ENCODE measurements at places on chromosomes 2 and 18.

DNA sequence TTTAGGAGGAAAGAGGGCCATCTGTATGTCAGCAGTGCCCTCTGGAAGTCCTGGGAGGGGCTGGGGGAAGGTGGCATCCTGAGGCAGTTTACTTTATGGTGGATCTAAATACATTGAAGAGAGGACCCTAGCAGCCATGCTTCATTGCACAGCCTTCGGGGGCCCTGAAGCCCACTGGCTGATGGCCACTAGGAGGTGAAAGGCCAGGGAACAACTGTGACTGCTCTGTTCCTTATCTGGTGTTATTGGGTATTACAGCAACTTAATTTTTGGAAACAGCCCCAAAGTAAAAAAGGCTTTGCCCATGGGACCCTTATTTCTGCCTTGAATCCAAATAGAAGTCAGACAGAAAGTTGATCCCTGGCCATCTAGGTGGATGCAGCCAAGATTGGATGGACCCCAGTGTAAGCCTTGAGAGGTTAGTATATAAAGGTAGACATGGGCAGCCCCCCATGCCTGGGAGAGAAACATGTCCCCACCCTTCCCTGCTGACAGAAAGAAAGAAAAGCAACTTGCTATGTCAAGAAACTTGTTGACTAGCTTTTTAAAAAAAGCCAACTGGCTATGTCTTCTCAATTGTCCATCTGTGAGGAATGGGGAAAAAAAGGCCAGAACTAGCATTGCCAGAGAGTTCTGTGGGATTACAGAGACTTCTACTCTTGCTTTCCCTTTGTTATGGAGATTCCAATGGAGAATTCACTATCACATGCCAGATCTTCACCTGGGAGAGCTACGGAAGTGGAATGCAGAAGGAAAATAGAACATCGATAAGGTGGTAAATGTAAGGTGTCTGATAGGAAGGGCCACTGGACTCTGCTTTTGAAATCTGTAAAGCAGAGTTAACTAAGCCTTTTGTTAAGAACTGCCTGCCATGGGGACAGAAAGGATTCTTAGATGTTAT, 58.6 kb upstream of the OSR1 start:
- peaks cover 16% of the 10 kb centered on the region for H3K27me3 ChIP-seq
- DNase-seq, result no peak
- no peaks in the 10 kb centered on the region for H3K4me1 ChIP-seq
- no peak overlapping the region for H3K27ac ChIP-seq

- H3K4me1 ChIP-seq, result no peaks in the 10 kb centered on the region
- DNase-seq, result no peak
- H3K27me3 ChIP-seq, result no peaks in the 10 kb centered on the region
- no peak overlapping the region for H3K27ac ChIP-seq
- H3K4me3 ChIP-seq, result no peak overlapping the region
Measured at GRCh38 chr2:237361194-237362004, 52.6 kb downstream of the COL6A3 start.

- H3K4me1 ChIP-seq, result no peaks in the 10 kb centered on the region
- no peaks in the 10 kb centered on the region for H3K36me3 ChIP-seq
- no peak overlapping the region for H3K4me3 ChIP-seq
Measured at GRCh38 chr2:26650713-26651469, 9.7 kb upstream of the CIB4 start.

- H3K4me3 ChIP-seq, result peak overlapping the region; percentile 70
- peak; percentile 86 for DNase-seq
- peaks cover 2% of the 10 kb centered on the region for H3K36me3 ChIP-seq
- peak overlapping the region; percentile 88 for H3K27ac ChIP-seq
Measured at GRCh38 chr2:42102024-42102590, 54.3 kb downstream of the PKDCC start.

GRCh38 chr18:5058768-5059695, 138.0 kb downstream of the AKAIN1 start:
- peaks cover 5% of the 10 kb centered on the region for H3K27me3 ChIP-seq
- peak overlapping the region; percentile 2 for H3K27ac ChIP-seq
- DNase-seq, result peak; percentile 62
- peaks cover 20% of the 10 kb centered on the region for H3K4me1 ChIP-seq
- H3K36me3 ChIP-seq, result no peaks in the 10 kb centered on the region

- H3K36me3 ChIP-seq, result peaks cover 37% of the 10 kb centered on the region
- no peaks in the 10 kb centered on the region for H3K27me3 ChIP-seq
- no peak overlapping the region for H3K4me3 ChIP-seq
- DNase-seq, result no peak
- H3K4me1 ChIP-seq, result peaks cover 88% of the 10 kb centered on the region
- peak overlapping the region; percentile 58 for H3K27ac ChIP-seq
Measured at GRCh38 chr2:68749345-68749744, 14.7 kb downstream of the ARHGAP25 start.

GRCh38 chr2:8572712-8573233, 109.1 kb upstream of the ID2 start:
- no peak overlapping the region for H3K27ac ChIP-seq
- H3K4me3 ChIP-seq, result no peak overlapping the region
- peaks cover 35% of the 10 kb centered on the region for H3K4me1 ChIP-seq
- no peaks in the 10 kb centered on the region for H3K36me3 ChIP-seq
- no peak for DNase-seq

DNA sequence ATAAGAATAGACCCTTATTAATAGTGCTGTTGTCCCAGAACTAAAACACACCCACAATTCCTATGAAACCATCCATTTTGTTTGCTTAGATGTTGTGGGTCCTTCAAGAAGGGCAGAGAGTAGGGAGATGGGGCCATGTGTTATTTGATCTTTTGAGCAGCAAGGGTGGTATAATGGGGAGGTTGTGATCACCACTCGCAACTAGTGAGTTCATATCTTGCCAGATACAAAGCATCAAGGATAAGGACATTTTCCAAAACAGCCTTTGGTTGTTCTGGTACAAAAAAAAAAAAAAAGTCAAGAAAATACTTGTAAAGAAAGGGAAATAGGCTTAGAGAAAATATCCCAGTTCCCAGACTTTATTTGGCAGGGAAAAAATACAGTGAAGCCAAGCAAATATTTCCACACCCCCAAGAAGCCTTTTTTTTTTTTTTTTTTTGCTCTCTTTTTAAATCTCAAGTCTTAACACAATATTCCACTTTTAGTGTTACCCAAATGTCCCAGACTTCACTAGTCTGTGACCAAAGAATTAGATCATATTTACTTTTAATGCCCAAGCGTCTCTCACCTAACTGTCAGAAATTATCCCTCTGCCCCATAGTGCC, 54.1 kb downstream of the ANTXR1 start:
- no peaks in the 10 kb centered on the region for H3K36me3 ChIP-seq
- DNase-seq, result no peak
- H3K27ac ChIP-seq, result no peak overlapping the region
- H3K27me3 ChIP-seq, result peaks cover 5% of the 10 kb centered on the region
- H3K4me1 ChIP-seq, result no peaks in the 10 kb centered on the region

DNA sequence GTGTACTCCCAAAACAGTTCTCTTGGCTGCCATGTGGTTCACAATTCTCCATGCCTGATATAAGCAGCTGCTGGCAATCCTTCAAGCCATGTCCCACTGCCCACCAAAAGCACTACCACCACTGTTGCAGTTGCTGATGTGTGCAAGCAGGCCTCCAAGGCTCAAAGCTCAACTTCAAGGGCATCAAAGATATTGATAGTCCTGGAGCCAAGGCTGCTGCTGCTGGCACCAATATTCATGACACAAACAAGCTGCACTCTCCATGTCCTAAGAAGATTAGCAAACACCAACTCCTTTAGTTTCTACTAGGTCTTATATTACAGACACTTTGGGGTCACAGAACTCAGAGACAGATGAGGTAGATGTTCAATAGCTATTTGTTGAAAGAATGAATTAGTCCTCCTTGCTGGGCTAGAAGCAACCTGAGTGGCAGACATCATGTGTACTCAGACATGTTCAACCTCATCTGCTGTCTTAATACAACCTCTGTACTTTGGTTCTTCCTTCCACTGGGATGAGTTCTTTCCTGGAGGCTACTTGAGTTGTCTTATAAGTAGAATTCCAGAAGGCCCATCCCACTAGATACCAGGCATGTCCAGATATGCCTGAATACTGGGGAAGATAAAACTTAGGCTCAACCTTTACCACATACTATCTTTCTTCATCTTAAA, 104.5 kb upstream of the UGP2 start:
- no peaks in the 10 kb centered on the region for H3K27me3 ChIP-seq
- H3K36me3 ChIP-seq, result no peaks in the 10 kb centered on the region
- H3K27ac ChIP-seq, result no peak overlapping the region
- no peak for DNase-seq

DNA sequence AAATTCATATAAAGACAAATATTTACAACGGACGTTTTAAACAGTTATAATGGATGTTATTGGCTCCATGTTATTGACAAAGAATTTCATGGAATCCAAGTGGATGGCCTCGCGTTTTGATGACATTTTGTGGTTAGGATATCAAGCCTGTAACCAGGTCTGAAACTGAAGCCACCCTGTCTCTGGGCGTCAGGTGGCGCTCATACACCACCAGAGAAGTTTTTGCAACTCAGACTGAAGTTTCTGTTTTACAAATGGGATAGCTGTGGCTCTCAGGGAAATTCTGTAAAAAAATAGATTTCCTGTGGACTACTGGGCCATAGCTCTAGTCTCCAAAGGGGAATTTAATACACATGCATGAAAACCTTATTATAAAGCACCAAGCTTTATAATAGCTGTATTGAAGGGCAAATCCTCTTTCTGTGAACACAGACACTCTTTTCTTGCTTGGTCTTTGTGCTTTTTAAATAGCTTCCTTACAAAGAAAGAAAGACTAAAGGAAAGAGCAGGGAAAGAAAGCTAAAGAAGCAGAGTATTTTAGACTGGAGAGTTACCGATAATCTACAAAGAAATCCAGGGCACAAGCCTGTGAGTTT, 86.7 kb downstream of the C18orf54 start:
- H3K4me3 ChIP-seq, result no peak overlapping the region
- DNase-seq, result peak; percentile 67
- H3K4me1 ChIP-seq, result no peaks in the 10 kb centered on the region
- no peak overlapping the region for H3K27ac ChIP-seq

GRCh38 chr2:867296-867695, 83.4 kb upstream of the SNTG2 start:
- H3K27ac ChIP-seq, result no peak overlapping the region
- no peaks in the 10 kb centered on the region for H3K36me3 ChIP-seq
- H3K27me3 ChIP-seq, result peaks cover 8% of the 10 kb centered on the region
- H3K4me3 ChIP-seq, result no peak overlapping the region

GRCh38 chr2:84498150-84498799, 18.0 kb upstream of the DNAH6 start:
- no peak overlapping the region for H3K4me3 ChIP-seq
- H3K27me3 ChIP-seq, result no peaks in the 10 kb centered on the region
- H3K4me1 ChIP-seq, result peaks cover 24% of the 10 kb centered on the region
- peak; percentile 43 for DNase-seq
- no peaks in the 10 kb centered on the region for H3K36me3 ChIP-seq

GRCh38 chr2:1591978-1592907, 152.1 kb downstream of the PXDN start:
- H3K4me1 ChIP-seq, result no peaks in the 10 kb centered on the region
- no peaks in the 10 kb centered on the region for H3K36me3 ChIP-seq
- no peak overlapping the region for H3K27ac ChIP-seq
- no peak for DNase-seq
- peaks cover 28% of the 10 kb centered on the region for H3K27me3 ChIP-seq

- DNase-seq, result no peak
- no peak overlapping the region for H3K27ac ChIP-seq
- no peaks in the 10 kb centered on the region for H3K36me3 ChIP-seq
- no peak overlapping the region for H3K4me3 ChIP-seq
Measured at GRCh38 chr18:10804126-10804525, 278.3 kb downstream of the NAPG start.

- H3K27ac ChIP-seq, result no peak overlapping the region
- no peak overlapping the region for H3K4me3 ChIP-seq
- H3K4me1 ChIP-seq, result no peaks in the 10 kb centered on the region
- H3K27me3 ChIP-seq, result no peaks in the 10 kb centered on the region
- H3K36me3 ChIP-seq, result no peaks in the 10 kb centered on the region
Measured at GRCh38 chr2:14567561-14567960, 65.0 kb upstream of the LRATD1 start.

DNA sequence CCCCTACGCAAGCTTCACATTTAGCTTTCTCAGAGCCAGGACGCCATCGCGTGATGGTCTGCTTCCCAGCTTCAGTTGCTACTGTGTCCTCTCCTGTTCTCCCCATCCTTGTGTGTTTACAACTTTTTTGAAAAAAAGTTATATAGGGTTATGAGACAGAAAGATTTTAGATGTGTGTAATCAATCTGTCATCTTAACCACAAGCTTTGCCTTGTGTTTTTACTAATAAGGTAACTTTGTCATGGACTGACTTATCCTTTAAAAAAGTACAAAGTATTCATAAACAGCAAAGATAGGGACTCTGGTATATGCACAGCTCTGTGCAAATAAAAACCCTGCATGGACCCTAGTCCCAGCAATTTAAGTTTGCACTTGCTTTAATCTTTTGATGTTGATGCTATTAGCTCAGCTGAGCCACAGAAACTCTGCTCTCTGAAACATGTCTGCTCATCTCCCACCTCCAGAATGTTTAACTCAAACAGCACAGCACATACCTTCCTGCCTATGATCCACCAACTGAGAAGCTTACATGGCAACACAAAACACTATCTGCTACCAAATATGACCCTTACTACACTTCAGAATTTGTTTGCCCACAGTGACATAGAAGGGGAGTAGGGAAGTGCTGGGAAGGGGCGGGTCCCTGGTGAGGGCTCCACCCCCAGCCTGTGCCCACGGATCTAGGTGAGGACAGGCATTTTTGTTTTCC, 42.7 kb downstream of the SAP130 start:
- peaks cover 31% of the 10 kb centered on the region for H3K36me3 ChIP-seq
- no peak overlapping the region for H3K4me3 ChIP-seq
- no peaks in the 10 kb centered on the region for H3K4me1 ChIP-seq

DNA sequence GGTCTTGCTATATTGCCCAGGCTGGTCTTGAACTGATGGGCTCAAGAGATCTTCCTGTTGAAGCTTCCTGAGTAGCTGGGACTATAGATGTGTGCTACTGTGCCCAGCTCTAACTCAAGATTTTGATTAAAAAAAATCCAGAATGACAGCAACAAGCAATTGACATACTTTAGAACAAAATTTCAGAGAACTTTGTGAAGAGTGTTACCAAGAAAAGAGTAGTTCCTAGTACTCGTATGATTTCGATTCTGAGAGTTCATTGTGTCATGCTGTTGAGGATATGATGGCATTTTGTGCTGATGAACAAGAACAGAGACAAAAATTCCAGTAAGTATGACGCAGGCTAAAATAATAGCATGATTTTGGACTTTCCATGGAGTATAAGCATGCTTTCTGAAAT, 90.2 kb upstream of the TWSG1 start:
- H3K4me1 ChIP-seq, result no peaks in the 10 kb centered on the region
- no peak overlapping the region for H3K27ac ChIP-seq
- peaks cover 21% of the 10 kb centered on the region for H3K36me3 ChIP-seq
- H3K27me3 ChIP-seq, result no peaks in the 10 kb centered on the region
- H3K4me3 ChIP-seq, result no peak overlapping the region
- no peak for DNase-seq

DNA sequence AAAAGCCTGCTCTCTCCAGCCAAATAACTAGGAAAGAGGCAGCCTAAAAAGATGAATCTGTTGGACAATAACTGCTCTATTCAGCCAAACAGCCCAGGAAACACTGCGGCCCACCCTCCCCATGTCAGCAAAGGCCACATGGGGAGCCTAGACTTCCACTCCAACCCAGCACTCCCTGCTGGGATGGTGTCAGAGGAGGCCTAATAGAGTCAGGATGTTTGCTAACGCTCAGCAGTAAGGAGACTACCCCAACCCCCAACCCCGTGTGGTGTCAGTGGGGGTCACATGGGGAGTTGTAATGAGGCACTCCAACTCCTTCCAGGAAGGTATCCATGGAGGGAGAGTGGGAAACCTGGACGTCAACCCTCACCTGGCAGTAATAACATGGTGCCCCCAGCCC, 41.6 kb downstream of the ZBTB7C start:
- DNase-seq, result no peak
- H3K27ac ChIP-seq, result no peak overlapping the region
- no peaks in the 10 kb centered on the region for H3K36me3 ChIP-seq
- H3K27me3 ChIP-seq, result peaks cover 13% of the 10 kb centered on the region
- no peaks in the 10 kb centered on the region for H3K4me1 ChIP-seq
